Mesendoderm (in vitro differentiated cells): ENCODE measurements at places on chromosomes 2 and 18.

DNA sequence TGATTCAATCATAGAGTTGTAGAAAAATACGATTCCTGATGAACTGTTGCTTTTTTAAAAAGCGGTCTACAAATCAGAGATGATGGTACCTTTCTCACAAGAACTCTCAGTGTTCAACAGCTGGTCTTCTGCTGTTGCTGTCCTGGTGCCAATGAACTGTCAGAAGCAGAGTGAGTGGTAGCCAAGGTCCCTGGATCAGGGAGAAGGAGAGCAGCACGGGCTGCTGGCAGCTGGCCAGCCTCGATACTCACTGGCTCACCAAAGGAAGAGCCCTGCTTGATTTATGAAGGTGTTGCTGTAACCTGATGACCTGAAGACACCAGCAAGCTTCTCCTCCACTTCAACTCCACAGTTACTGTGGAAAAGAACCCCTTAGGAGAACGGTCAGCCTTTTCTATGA lies 300.8 kb upstream of the SOX11 start:
- no peak for DNase-seq

- DNase-seq = no peak
Observed at GRCh38 chr2:38533180-38533579, 69.5 kb downstream of the HNRNPLL start.

GRCh38 chr18:58828399-58829121 lies 36.1 kb upstream of the ZNF532 start:
- no peak for DNase-seq

- DNase-seq = no peak
Observed at GRCh38 chr18:9961041-9961440, 47.2 kb downstream of the VAPA start.

- peak; percentile 75 for DNase-seq
Observed at GRCh38 chr18:2655954-2656236, 369 bp downstream of the SMCHD1 start.
